GM13976 (cell line): ENCODE measurements at places on chromosomes 2 and 18.

GRCh38 chr2:105777031-105777482 is 32.3 kb downstream of the NCK2 start:
- no peak for DNase-seq

- DNase-seq: no peak
These were observed 12.4 kb downstream of the SH2D6 start for GRCh38 chr2:85430752-85431569.

- DNase-seq: no peak
These were observed 42.5 kb upstream of the ZNF519 start for GRCh38 chr18:14174706-14175085.

DNA sequence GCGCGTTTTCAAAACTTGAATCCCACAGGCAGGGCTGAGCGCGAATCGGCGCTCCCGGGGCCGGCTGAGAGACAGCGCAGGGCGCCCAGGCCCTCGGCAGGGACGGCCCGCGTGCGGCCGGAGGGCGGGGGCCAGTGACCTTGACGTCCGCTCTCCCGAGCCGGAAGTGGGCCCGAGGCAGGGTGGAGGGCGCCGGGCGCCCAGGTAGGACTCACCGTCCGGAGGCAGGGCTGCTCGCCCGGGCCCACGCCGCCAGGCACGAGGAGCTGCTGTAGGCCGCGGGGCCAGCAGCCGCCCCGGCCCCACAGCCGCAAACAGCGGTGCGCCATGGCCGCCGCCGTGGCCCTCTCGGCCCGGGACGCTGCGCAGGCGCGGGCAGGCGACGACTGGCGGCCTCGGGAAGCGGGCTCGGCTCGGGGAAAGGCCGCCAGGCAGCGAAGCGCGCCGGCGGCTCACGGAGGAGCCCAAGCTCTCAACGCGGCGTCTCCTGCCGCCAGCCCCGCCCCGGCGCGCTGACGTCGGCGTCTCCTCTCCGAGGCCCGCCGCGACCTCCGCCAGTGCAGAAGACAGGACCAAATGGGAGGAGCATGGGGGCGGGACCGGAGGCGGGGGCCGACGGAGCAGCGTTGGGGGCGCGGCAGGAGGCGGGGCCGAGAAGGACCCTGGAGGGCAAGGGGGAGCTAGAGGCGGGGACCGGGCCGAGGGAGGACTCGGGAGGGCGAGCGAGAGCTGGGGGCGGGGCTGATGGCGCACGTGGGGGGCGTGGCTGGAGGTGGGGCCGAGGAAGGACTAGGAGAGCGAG is at the start of gene AFG3L2:
Gene AFG3L2, minus strand, starts transcription at position 474 of the 802 bp plus-strand sequence. Its CDS starts 145 bp downstream, at position 329.
- DNase-seq: peak; percentile 99

GRCh38 chr2:215755641-215756345 is 257.6 kb downstream of the MREG start:
- DNase-seq: no peak

GRCh38 chr2:229463841-229464346 is 192.8 kb upstream of the PID1 start:
- DNase-seq: no peak

DNA sequence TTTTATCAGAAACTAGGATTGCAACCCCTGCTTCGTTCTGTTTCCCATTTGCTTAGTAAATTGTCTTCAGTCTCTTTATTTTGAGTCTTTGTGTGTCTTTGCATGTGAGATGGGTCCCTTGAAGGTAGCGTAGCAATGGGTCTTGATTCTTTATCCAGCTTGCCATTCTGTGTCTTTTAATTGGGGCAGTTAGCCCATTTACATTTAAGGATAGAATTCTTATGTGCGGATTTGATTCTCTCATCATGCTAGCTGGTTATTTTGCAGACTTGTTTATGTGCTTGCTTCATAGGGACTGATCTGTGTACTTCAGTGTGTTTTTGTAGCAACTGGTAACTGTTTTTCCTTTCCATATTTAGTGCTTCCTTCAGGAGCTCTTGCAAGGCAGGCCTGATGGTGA is 73.5 kb downstream of the EPC2 start:
- DNase-seq: no peak

DNA sequence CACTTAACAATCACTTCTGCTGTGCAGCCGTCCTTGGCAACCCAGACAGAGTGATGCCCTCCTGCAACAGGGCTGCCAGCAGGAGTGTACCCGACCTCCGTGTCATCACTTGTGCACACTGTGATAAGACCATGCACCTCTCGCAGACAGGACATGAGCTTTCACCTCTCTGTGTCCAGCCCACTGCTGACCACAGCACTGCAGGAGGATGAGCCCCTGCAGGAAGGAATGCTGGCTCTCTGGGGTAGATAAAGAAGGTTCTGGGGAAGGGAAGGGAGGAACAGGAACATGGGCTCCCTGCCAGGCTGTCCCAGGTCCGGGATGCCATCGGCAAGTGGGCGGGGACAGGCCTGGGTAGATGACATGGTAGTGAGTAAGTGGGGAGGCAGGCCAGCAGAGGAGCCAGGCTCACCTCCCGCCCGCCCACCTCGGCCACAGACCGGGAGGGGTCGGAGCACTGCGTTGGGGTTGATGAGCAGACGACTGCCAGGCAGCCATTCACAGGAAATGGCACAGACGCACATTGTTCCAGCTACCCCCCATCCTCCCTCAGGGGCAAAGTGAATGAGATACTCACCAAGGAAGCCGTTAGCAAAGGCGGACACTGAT is 18.6 kb upstream of the COL6A3 start:
- DNase-seq: no peak

- DNase-seq: no peak
These were observed 59.4 kb upstream of the LAPTM4A start for GRCh38 chr2:20110876-20111275.

GRCh38 chr2:225282858-225283710 is 116.4 kb upstream of the NYAP2 start:
- DNase-seq: peak; percentile 22

DNA sequence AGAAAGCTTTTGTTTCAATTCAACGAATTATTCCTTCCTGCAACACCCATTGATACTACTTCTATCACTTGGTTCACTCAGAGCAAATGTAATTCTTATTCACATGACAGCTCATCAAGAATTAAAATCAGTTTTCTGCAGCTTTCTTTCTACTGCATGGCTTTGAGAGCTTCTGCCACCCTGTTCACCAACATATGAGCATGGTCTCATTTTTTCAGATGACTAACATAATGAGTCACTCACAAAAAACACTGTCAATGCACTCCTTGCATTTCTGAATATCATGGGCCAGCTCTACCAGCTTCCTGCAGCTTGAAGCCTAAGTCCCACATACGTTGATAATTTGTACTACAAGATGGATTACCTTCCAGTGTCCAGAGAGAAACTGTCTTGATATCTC is 342.9 kb downstream of the LRATD1 start:
- no peak for DNase-seq

DNA sequence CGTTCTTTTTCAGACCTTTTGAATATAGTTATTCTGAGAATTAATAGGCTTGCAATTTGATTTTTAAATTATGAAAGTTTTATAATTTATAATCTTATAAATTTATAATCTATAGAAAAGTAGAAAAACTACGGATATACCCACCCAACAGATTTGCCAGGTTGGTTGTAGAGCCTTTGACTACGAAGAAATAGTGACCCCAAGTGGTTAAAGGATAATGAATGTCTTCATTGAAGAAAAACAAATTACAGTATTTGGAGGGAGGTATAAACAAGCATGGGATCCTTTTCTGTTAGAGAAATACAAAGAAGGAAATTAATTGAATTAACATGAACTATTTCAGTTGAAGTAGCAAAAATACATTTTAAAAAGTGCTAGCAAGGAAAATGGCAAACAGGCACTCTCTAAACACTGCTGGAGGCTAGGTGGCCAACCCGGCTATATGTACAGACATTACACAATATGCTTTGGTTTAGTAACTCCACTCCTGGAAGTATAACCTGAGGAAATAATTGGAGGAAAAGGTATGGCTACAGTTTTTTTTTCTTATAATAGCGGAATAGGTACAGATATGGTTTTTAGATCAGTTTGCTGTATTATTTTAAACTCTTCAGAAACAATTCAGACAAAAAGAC is 110.9 kb downstream of the MIB1 start:
- no peak for DNase-seq

GRCh38 chr2:36487947-36488346 is 110.0 kb downstream of the FEZ2 start:
- DNase-seq: no peak

- DNase-seq: no peak
These were observed 53.5 kb upstream of the KCNE4 start for GRCh38 chr2:222998459-222998858.

DNA sequence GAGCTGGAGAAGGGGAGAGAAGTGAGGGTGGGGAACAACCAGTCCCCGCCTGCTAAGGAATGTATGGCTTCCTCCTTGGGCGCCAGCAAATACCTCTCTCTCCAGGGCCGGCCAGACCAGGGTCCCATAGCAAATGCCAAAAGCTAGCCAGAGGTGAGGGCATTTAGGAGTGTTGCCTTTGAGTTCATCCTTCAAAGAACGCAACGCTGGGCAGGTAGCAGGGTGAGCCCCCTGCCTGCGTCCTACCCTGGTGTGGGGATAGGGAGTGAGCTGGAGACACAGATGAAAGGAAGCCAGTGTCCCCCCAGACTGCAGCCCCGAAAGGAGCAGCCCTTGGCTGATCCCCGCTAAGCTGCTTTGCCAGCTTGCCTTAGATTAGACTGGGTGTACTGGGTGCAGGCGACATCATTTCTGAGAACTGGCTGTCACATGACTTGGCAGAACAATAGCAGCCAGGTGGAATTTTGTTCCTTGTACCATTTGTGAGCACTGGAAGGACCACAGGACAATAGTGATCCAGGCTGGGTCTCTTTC is 40.4 kb downstream of the KLHL29 start:
- DNase-seq: no peak

DNA sequence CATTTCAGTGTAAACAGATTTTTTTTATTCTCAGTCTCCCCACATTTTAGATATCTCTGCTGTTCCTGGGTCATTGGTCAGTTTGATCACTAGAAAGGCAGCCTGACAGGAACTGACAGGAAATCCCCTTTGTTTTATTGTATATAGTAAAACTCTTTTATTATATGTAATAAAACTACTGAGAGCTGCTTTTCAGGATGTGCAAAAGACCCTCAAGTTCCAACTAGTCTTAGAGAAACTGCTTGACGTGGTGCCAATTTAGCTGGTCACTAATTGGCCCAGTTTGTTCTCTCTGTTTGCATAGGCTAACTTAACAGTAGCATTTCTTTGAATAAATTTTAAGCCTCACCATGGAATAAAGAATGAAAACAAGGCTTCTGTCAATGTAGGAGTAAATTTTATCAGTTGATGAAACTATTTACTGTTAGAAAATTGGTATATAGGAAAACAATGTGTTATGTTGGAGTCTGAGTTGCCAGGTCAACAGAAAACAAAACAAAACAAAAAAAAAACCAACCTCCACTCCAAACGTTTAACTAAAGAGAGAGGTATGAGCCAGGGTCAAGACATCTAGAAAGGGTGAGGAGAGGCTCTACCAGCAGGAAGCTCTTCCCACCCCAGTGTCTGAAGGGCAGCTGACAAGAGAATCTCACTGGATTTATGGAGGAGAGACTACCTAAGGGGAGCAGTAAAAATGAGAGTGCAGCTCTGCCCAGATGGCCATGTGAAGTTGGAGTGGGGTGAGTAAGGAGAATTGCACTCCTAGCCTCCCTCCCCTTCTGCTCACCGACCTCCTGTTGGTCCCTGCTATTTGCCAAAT is 184.6 kb downstream of the ST6GAL2 start:
- DNase-seq: no peak

DNA sequence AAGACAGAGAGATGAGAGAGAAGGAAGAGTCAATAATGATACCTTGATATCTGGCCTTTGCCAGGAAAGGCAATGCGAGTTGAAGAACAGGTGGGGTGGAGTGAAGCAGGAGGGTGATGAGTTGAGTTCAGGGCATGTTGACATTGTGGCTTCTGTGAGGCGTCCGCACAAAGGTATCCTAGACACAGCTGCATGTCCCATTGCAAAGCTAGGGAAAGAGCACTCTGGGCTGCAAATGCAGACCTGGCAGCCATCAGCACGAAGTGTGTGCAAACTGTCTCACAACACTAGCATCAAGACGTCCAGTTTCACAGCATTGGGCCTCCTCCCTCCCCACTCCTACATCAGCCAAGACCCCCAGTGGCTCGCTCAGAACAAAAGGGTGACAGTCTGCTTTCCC is 36.1 kb downstream of the TEX51 start:
- peak; percentile 9 for DNase-seq
